ENCODE measurements at places on chromosomes 2 and 18. TPM values are rescaled to one million over a fixed set of nuclear protein-coding genes. Genes with fewer than 3 reads are reported as not detected.

DNA sequence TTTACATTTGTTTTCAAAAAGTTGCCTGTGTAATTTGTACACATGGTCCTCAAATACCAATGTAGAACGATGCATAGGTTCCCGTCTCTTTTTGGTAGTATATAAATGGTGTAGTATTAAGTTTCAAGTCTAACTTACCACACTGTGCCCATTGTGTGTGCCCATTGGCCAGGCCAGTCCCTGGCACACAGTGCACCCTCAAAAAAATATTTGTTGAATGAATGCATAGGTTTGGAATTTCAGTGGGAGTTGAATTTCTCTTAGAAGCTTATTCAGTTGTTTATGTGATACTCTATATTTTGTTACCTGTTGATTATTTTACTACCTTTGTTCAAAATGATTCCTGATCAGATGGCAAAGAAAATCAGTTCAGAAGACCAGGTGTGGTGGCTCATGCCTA, 30.1 kb downstream of the IDH1 start:
- peak; percentile 34 for DNase-seq

DNA sequence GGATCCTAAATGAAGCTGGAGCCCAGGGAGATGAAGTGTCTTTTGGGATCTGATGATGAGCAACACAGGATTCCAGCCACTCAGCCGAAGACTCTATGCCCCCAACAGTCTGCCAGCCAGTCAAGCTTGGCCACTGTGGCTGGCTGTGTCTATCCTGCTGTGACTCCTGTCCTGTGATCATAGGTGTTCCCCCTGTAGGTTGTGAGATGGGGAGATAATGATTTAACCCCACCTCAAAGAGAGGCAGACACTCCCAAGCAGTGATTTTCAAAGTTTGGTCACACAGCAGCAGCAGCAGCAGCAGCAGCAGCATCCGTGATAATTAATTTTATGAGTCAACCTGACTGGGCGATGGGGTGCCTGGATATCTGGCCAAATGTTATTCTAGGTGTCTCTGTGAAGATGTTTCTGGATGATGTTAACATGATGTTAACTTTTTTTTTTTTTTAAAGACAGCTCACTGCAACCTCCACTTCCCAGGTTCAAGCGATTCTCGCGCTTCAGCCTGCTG, 21.4 kb upstream of the RHOB start:
- peak; percentile 80 for DNase-seq

DNA sequence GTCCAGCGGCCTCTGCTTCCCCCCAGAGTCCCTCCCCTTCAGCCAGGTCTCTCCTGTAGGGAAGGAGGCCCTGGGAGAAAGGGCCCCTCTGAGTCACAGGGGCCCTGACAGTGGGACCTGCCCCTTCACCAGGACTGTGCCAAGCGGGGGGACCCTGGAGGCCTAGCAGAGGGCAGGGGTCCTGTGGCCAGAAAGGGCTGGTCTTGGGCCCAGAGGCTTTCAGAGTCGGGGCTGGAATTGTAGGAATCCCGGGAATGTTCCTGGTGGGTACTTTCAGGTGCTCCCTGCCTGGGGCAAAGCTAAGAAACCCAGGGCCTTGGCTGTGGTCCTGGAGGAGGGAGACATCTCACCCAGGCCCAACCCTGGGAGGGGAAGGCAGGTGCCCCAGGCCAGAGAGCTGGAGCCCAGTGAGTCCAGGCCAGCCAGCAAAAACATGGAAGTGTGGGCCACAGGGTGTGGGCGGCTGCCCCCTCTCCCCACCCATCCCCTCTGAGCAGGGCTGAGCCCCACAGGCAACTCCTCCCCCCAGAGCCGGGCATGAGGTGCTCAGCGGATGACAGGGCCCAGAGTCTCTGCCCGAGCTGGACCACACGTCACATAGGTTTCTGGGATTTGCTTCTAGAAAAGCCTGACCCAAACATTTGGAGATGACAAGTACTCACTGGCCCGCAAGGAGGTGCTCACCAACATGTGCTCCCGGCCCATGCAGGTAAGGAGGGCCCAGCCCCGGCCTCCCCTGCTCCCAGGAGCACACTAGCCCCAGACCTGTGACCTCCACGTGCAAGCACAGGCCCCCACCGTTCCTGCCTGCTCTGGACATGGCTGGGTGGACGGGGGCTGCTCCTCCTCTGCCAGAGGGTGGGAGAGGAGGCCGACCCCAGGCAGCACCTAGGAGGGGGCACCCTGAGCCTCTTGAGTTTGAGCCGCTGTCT, 48.2 kb upstream of the ALPP start:
- DNase-seq: no peak

GAL3ST2 gene
- not detected for total RNA-seq

DNA sequence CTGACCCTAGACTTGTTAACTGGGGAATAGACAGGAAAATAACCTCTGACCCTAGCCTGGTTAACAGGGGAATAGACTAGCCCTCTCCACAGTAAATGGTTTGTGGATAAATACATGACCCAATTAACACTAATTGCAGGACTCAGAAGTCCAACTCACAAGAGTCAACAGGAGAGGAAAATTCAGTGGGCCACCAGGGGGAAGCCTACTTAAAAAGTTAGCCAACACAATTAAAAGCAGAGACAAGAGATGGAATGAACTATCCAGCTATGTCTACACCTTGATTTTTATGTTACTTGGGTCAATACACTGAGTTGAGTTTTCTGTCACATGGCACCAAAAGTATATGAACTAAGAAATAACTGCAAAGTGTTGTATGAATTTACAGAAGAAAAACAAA, 158.8 kb upstream of the SLC39A10 start:
- peak; percentile 30 for DNase-seq

GRCh38 chr2:144579556-144579955, 59.6 kb upstream of the ZEB2 start:
- no peak for DNase-seq

VWC2L gene
- not detected for total RNA-seq

CERS6 gene
- 47.2 TPM for total RNA-seq

HOXD11 gene
- total RNA-seq: not detected

KIF3C gene
- total RNA-seq: 9.0 TPM

DNA sequence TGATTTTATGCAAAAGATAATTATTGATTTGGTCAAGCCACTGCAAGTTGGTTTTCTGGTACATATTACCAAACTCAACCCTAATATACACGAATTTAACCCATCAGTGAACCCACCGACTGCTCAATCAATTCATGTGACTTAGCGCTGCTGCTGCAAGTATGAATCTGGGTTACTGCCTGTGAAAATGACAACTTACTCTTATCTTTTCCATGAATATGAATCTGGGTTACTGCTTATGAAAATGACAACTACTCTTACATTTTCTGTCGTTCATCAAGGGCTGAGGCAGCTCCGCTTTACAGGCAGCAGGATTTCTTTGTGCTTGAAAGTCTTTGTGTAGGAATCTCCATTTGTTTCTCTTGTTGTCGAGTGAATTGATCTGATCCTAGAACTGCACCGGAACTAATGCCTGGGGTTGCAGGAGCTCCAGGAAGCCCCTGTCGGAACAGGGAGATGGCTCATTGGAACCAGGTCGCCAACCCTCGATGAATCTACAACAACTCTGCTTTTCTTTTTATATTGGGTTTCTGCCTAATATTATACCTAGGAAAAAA, 22.1 kb upstream of the ALKAL2 start:
- no peak for DNase-seq

DNA sequence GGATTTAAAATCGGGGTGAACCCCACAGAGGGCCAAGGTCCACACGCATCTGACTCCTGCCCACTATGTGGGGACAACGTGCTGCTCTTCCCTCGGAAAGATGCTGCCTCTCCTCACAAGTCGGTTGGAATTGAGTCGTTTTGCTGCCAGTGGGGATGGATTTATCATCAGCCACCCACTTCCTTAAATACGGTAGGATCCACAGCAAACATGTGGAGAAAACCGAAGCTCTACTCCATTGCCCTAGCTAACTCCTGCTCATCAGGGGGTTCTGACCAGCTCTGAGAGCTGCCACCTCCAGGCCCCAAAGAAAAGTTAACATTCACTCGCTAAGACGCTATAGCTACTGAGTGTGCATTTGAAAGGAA, 80.9 kb downstream of the CHRNA1 start:
- peak; percentile 69 for DNase-seq

ELOA2 gene
- not detected for total RNA-seq

GRCh38 chr2:32865399-32866068, 81.2 kb upstream of the LTBP1 start:
- DNase-seq: peak; percentile 85

SAG gene
- not detected for total RNA-seq

DNA sequence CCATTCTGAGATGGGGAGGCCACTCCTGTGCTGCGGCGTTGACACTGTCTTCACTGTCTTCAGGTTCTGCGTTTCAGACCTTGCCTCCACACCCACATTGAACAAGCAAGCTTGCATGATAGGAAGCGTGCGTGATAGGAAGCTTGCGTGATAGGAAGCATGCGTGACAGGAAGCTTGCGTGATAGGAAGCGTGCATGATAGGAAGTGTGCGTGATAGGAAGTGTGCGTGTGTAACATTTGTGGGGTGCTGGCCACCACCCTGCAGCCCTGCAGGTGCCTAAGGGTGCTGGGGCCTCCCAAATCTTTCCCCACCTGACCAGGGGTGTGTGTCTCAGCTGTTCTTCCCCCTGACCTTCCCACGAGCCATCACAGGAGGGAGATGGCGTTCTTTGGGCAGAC, 25.3 kb downstream of the TSHZ1 start:
- DNase-seq: no peak

- no peak for DNase-seq
These were observed 36.6 kb upstream of the ASB1 start for GRCh38 chr2:238389988-238390589.

ITGA6 gene
- total RNA-seq: 67.5 TPM

FAM110C gene
- total RNA-seq: not detected

DNA sequence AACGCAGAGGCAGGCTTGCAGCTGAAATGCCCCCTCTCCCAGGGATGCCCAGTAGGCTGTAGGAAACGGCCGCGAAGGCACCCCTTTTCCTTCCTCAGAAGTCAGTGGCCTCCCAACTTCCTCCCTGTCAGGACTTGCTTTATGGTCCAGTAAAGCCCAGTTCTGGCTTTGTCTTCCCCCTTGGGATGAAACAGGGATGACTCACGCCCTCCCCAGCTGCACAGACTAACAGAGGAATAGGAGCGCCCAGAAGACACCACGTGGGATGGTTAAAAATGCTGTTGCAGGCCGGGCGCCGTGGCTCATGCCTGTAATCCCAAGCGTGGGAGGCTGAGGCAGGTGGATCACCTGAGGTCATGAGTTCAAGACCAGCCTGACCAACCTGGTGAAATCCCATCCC, 6.9 kb downstream of the CREG2 start:
- DNase-seq: peak; percentile 90

- DNase-seq: no peak
These were observed 86.4 kb downstream of the BIN1 start for GRCh38 chr2:127020536-127020935.

GRCh38 chr2:6948677-6949351, 31.6 kb downstream of the RNF144A start:
- no peak for DNase-seq

ADI1 gene
- 61.8 TPM for total RNA-seq

SRD5A2 gene
- not detected for total RNA-seq

- no peak for DNase-seq
These were observed 90.7 kb downstream of the WDPCP start for GRCh38 chr2:63497576-63497975.

- DNase-seq: no peak
These were observed 114.4 kb downstream of the TSN start for GRCh38 chr2:121869873-121870272.

DSG4 gene
- total RNA-seq: not detected
